Foreskin keratinocyte (primary cell): ENCODE measurements at places on chromosomes 1 and 21. TPM values are rescaled to one million over a fixed set of nuclear protein-coding genes. Genes with fewer than 3 reads are reported as not detected.

Gene LCA5L
- total RNA-seq: 0.42 and 0.61 TPM in 2 replicates

- peak; percentile 97 for DNase-seq
Measured at GRCh38 chr1:243598433-243598832, 251.6 kb downstream of the AKT3 start.

GRCh38 chr1:170226767-170227166, 81.0 kb downstream of the NTMT2 start:
- DNase-seq: no peak

Gene GUCA2A
- total RNA-seq: not detected in 2 replicates
